Naive thymus-derived CD8-positive, alpha-beta T cell (primary cell): ENCODE measurements at places on chromosomes 3 and 15.

DNA sequence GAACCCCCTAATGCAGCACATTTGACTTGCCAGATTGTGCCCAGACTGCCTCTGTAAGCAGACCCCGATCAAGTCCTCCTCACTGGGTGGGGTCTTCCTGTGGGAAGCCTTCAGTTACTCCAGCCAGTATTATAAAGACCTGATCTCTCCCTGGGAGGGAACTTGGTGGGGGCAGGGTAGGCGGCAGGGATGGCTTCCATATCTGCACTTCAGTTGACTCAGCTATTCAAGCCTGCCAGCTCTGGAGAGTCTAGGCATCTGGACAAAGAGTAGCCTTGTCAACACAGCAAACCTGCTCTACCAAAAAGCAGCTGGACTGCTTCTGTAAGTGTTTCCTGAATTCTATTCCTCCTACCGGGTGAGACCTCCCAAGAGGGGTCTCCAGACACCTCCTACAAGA, 21.0 kb upstream of the SLC25A38 start:
- no peak overlapping the region for H3K27ac ChIP-seq
- no peaks in the 10 kb centered on the region for H3K36me3 ChIP-seq
- no peak for DNase-seq
- H3K27me3 ChIP-seq, result no peaks in the 10 kb centered on the region
- no peak overlapping the region for H3K4me3 ChIP-seq
- H3K4me1 ChIP-seq, result peaks cover 56% of the 10 kb centered on the region

DNA sequence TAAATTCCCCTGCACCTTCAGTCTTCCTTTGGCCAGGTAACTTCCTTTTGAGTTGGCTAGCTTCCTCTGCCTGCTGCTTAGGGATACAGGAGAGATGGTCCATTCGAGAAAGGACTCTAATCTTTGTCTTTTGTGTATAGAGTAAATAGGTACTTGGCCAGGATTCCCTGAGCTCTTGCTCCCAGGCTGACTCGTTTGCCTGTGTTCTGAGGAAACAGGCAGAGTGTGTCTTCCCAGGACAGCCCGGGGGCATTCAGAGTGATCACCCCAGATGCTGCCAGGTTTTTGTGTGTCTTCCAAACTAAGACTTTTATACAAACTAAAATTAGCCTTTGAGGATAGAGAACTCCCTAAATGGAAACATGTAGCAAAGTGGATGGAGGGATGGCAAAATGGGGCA, 39.5 kb downstream of the TMEM108 start:
- no peaks in the 10 kb centered on the region for H3K36me3 ChIP-seq
- H3K27ac ChIP-seq, result no peak overlapping the region
- H3K27me3 ChIP-seq, result peaks cover 47% of the 10 kb centered on the region
- no peak overlapping the region for H3K4me3 ChIP-seq
- no peaks in the 10 kb centered on the region for H3K4me1 ChIP-seq

DNA sequence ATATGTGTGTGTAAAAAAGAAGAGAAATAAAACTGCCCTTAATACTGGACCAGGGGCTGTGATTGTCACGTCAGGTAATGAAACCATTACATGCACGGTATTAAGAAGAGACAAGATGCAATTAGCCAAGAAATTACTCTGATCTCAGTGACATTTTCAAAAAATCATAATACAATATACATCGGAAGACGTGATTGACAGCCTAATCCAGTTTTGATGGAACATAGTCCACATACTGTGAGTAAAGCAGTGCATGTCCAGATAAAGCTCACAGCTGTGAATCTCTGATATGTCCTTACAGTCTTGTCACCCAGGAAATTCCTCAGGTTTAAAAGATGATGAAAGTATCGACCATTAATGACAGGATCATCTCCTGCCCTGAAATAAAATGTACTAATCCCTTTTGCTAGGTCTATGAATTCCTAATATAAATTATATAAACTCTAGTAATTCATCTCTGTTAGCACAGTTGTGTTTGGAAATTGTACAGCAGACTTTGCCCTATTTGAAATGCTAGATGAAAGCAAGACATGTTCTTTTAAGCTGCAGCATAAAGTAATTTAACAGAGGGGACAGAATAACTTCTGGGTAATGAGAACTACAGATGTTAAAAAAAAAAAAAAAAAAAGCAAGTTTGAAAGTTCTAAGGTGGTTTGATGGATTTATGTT, 119.5 kb upstream of the TMCO5A start:
- no peaks in the 10 kb centered on the region for H3K4me1 ChIP-seq
- no peaks in the 10 kb centered on the region for H3K36me3 ChIP-seq
- no peak overlapping the region for H3K4me3 ChIP-seq
- no peak for DNase-seq
- no peak overlapping the region for H3K27ac ChIP-seq
- peaks cover 3% of the 10 kb centered on the region for H3K27me3 ChIP-seq

DNA sequence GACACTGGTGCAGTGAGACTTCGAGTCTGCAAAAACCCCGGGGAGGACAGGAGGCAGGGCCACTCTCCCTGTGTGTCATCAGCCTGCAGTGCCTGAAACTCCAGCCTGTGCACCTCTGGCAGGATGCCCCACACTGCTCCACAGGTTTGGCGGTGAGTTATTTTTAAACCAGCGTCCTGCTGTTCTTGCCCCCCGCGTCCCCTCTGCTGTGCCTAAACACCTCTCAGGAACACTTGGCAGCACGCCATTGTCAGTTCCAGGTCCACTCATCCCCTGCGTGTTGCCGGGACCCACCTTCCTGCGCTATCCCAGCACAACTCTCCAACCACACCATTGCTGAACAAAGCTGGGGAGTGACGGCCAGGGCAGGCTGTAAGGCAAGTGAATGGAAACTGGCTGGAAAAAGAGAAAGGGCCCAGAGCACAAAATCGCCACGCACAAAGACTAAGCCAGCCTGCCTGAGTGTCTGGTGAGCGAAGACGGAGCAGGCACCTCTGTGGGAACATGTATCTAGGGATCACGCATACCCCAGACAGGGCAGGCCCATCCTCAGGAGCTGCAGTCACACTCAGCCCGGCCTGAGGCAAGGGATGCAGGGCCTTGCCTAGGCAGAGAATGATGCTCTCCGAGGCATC, 3.1 kb upstream of the PLA2G4F start:
- peak overlapping the region; percentile 82 for H3K27ac ChIP-seq
- H3K4me3 ChIP-seq, result no peak overlapping the region
- H3K36me3 ChIP-seq, result peaks cover 17% of the 10 kb centered on the region

DNA sequence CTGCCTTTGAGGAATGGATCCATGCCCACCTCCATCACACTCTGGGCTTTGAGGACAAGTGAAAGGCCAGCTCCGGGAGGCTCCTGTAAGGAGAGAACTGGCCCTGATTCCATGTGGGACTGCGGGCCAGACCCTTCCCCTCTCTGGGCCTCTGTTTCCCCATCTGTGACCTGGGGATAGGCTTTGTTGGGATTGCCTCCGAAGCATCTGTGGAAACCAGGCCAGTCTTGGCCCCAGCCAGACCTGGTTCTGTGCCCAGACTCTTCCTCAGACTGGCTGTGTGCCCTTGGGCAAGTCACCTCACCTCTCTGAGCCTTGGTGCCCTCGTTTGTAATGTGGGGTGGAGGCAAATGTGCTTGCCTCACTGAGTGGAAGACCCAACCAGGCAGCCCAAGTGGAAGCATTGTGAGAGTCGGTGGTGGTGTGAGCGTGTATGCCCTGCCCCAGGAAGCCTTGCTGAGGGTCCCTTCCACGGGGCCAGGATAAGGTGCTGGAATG, 21.0 kb upstream of the SEC13 start:
- no peak overlapping the region for H3K27ac ChIP-seq
- no peaks in the 10 kb centered on the region for H3K36me3 ChIP-seq
- H3K4me1 ChIP-seq, result no peaks in the 10 kb centered on the region
- H3K4me3 ChIP-seq, result no peak overlapping the region

DNA sequence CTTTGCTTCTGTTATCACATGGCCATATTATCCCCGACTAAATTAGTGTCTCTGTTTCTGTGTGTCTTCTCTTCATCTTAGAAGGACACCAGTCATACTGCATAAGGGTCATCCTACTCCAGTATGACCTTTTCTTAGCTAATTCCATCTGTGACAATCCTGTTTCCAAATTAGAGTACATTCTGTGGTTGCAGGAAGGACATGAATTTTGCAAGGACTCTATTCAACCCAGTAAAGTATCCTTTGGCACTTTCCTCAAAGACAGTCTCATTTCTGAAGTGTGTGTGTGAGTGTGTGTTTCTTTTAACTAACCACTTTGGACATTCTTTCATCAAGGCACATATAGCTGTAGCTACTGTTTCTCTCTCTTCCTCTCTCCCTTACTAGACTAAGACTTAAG, 15.2 kb upstream of the MME start:
- no peaks in the 10 kb centered on the region for H3K4me1 ChIP-seq
- no peak for DNase-seq
- H3K27me3 ChIP-seq, result no peaks in the 10 kb centered on the region
- H3K4me3 ChIP-seq, result no peak overlapping the region

DNA sequence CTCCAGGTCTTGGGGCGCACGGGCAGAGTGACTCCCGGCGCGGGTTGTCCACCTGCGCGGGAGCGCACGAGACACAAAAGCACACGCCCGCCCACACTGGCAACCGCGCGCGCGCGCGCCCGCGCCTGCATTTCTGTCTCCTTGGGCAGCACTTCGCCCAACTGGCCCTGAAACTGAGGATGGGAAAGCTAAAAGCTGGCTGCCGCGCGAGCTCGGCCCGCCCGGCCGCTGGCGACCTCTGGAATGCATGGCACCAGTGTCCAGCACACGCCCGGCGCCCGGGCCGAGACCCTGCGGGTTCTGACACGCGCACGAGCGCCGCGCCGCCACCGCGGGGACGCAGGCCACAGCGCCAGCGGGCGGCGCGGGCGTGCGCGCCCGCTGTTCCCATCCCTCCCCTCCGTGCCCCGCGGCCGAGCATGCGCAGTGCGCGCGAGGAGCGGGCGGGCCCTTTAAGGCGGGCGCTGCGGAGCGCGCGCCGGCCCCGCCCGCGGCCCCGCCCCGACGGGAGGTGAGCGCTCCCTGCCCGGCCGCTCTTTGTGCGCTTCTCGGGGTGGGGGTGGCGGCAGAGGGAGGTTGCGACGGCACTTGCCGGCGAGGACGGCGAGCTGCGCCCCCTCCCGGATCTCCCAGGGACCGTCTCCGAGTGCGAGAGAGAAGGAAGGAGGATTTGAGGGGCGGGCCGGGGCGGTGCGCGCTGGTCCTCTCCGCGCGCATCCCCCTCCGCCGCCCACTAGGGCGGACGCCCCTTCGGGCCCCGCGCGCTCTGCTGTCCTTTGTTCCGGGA, 1.0 kb upstream of the MEX3B start:
- H3K4me3 ChIP-seq, result peak overlapping the region; percentile 88
- peaks cover 4% of the 10 kb centered on the region for H3K27me3 ChIP-seq
- no peaks in the 10 kb centered on the region for H3K36me3 ChIP-seq

DNA sequence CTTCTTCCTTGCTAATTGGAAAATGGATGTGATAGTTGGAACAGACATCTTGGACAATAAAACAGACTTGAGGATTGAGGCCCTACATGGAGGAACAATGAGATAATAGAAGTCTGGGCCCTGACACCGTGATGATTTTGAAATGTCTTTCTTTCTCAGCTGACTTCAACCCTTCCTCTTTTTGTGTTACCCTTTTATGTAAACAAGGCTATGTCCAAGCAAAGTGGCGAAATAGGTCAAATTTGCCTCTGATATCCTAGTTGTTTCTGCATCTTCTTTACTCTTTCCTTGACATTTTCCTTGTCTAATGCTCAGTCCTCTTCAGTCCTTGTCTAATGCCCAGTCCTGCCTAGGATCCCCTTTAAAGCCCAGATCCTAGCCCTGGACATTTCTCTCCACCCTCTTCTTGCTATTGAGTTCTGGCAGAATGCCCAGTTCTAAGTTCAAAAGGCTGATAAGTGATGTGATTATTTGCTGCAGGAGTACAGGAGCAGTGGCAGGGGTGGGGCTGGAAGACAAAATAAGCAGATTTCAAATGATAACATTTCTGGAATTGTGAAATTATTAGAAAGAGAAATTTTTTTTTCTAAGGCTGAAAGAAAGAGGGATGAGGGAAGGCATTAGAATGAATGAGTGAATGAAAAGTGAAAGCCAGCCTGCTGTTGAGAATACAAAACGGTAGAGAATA, 6.5 kb upstream of the VPS8 start:
- no peak for DNase-seq
- H3K4me1 ChIP-seq, result no peaks in the 10 kb centered on the region
- H3K27me3 ChIP-seq, result peaks cover 9% of the 10 kb centered on the region
- H3K27ac ChIP-seq, result no peak overlapping the region
- no peak overlapping the region for H3K4me3 ChIP-seq

- DNase-seq, result no peak
- peaks cover 7% of the 10 kb centered on the region for H3K27me3 ChIP-seq
- H3K36me3 ChIP-seq, result no peaks in the 10 kb centered on the region
Measured at GRCh38 chr3:46242120-46242519, at the start of gene CCR3. TSS of gene CCR3 (plus strand) at chr3:46242460. CDS start at chr3:46265159, 22,699 bp downstream.

- no peak overlapping the region for H3K4me3 ChIP-seq
- H3K27me3 ChIP-seq, result no peaks in the 10 kb centered on the region
- DNase-seq, result no peak
- peaks cover 70% of the 10 kb centered on the region for H3K36me3 ChIP-seq
- H3K27ac ChIP-seq, result no peak overlapping the region
- H3K4me1 ChIP-seq, result peaks cover 6% of the 10 kb centered on the region
Measured at GRCh38 chr3:66386011-66386924, 114.6 kb downstream of the LRIG1 start.

DNA sequence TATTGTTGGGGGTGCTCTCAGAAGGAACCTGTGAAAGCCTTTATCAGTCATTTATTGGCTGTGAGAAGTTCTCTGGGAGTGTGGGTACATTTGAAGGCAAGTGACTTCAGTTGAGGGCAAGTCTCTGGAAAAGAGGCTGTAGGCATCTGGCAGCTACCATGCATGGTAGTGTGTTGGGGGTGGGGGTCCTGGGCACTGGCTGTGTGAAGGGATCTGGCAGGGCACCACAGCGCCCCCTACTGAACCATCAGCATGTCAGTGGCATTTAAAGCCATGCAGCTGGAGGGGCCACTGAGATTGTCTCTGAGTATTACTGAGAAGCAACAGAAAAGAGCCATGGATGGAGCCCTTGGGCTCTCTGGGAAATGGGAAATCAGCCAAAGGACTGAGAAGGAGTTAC, 30.6 kb downstream of the CRTAP start:
- H3K4me3 ChIP-seq, result no peak overlapping the region
- H3K27ac ChIP-seq, result no peak overlapping the region
- H3K4me1 ChIP-seq, result peaks cover 5% of the 10 kb centered on the region
- DNase-seq, result no peak

DNA sequence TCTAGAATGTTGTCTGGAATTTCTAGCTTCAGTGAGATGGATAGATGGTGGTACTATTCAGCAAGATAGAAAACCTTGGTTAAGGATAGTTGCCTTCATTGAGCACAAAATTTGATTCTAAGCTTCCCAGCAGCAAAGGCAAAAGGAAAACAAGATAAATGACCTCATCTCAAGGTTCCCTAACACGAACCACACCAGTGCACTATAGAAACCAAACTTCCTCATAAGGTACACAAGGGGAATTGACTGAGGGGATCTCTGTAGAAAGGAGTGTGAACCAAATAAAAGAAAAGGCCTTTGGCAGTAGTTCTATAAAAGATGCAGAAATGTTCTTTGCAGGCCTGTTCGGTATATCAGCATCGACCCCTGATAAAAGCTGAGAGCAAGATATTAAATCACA, 288.9 kb downstream of the SHQ1 start:
- H3K27me3 ChIP-seq, result no peaks in the 10 kb centered on the region
- no peak overlapping the region for H3K4me3 ChIP-seq
- DNase-seq, result no peak
- H3K36me3 ChIP-seq, result no peaks in the 10 kb centered on the region

- no peaks in the 10 kb centered on the region for H3K36me3 ChIP-seq
- no peaks in the 10 kb centered on the region for H3K4me1 ChIP-seq
- H3K27me3 ChIP-seq, result peaks cover 13% of the 10 kb centered on the region
Measured at GRCh38 chr3:64055076-64055475, 31.8 kb upstream of the PSMD6 start.
